Stimulated activated CD4-positive, alpha-beta T cell treated with anti-CD3 and anti-CD28 coated beads, Interleukin-1b, Interleukin-23, amount 100 ng/mL, for 48 hours (primary cell): ENCODE measurements at places on chromosomes 7 and 10.

GRCh38 chr7:94351703-94352102 is 43.0 kb upstream of the COL1A2 start:
- DNase-seq = no peak

DNA sequence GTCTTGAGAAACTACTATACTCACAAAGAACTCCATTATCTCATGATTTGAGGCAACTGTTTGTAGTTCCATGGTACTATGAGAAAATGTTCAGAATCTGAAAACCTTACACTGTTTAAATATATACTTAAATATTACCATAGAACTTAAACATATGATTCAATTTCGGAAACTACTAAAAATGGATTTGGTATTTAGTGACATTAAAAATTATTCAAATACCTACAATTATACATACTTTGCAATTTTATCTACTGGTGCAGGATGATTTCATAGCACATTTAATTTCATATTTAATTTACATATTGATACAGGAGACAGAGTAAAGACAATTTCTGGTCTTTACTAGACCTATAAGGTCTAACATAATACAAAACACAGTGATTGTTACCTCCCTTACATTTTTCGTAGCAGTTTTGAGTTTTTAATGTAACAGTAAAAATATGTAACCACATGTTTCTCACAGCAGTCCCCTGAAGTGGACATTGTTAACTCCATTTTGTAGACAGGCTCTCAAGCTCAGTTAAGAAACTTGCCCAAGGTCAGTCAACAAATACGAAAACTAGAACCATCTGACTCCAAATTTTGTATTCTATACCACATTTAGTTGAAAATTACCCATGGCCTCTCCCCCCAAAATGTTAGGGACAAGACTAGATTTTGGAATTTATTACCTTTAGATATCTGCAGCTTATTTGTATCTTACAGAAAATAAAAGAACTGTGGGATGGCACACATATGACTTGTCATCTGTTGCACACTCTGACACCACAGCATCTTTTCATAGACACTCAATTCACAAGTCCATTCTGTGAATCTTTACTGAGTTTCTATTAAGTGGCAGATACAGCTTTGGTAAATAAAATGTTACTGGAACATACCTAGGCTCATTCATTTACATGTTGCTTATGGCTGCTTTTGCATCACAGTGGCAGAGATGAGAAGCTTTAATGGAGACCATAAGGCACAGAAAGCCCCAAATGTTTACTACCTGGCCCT is 36.8 kb downstream of the MTPN start:
- DNase-seq = no peak

DNA sequence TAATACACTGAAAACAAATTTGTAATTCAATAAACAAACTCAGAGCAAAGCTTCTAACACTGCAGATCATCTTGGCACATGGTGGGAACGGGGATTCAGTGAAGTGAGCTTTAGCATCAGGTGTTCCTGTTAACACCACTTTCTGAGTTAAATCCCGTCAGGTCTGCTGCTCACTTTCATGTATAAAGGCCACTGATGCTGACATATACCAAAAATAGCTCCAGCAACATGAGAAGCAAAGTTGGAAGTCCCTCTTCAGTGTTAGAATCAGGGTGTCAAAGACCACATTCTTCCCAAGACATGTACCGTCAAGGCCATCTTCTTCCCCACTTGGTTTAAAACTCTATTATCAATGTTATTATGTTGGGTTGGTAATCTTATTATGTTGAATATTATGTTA is 11.7 kb upstream of the CACNA2D1 start:
- no peak for DNase-seq

GRCh38 chr7:127417346-127417745 is 24.8 kb upstream of the ZNF800 start:
- DNase-seq = no peak

- DNase-seq = peak; percentile 59
Observed at GRCh38 chr7:149261316-149261828, 624 bp upstream of the ZNF783 start.

DNA sequence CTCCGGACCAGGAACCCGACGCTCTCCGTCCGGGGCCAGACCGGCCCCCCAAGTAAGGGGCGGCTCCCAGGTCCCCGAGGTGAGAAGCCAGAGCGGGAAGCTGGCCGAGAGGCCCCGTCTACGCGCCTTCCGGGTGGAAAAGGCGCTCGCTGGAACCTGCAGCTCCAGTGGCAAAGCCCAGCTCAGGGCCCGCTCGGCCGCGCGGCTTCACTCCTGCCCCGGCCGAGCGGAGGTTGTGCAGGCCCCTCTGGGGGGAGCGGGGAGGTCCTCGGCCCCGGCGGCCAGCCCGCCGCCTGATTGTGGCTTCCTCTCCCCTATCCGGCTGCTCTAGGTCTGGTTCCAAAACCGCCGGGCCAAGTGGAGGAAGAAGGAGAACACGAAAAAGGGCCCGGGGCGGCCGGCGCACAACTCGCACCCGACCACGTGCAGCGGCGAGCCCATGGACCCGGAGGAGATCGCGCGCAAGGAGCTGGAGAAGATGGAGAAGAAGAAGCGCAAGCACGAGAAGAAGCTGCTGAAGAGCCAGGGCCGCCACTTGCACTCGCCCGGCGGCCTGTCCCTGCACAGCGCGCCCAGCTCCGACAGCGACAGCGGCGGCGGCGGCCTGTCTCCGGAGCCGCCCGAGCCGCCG is 2.9 kb downstream of the UNCX start:
- no peak for DNase-seq
